Left lung (tissue), 14 donors: ENCODE measurements at places on chromosomes 1 and 21. TPM values are rescaled to one million over a fixed set of nuclear protein-coding genes. Genes with fewer than 3 reads are reported as not detected.

Gene SLC16A1
- 14.5 TPM for total RNA-seq

DNA sequence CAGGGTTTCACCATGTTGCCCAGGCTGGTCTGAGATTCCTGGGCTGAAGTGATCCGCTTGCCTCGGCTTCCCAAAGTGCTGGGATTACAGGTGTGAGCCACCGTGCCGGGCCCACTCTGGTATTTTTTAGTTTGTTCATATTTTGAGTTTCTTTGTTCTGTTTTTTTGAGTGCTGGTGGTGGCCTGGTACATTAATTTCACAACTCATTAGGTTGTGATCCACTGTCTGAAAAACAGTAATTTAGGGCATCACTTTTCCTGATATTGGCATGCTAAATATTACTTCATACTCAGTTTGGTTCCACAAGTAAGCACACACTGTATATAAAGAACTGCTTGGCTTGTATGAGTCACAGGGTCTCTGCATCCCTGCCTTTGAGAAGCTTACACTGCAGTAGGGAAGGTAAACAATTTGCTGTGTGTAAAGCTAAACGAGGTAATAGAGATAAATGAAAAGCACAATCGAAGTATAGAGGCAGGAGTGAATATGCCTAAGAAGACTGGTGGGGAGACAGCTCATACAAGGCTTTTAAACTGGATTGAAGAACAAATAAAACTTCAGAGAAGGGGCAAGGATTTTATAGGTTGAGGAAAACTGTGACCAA, 7.7 kb downstream of the SNX27 start:
- no peak for DNase-seq

- DNase-seq = no peak
These were observed 30.9 kb downstream of the PRSS38 start for GRCh38 chr1:227846265-227846858.

DNA sequence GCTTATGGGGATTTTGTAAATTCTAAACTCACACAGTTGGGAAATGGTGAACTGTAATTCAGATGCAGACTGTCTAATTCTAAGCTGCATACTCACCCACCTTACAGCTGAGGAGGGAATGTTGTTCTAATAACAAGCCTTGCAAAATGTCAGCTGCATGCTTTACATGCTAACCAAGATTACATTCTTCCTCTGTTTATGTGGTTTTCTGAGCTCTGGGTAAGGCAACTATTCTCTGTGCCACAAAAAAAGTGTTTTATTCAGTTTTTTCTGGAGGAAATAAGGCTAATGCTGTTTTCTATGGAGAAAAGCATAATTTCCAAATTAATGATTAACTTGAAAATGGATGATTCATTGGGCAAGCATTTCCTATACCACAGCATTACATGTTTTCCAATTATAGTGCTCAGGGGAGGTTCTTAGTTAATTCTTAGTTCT, 64.9 kb downstream of the RGS13 start:
- DNase-seq = no peak

GRCh38 chr21:46078978-46079351, 18.9 kb upstream of the COL6A2 start:
- no peak for DNase-seq

GRCh38 chr1:214228976-214229375, 52.0 kb upstream of the SMYD2 start:
- no peak for DNase-seq

Gene FBLIM1
- total RNA-seq = 57.1 TPM

- no peak for DNase-seq
These were observed 7.7 kb downstream of the ENSA start for GRCh38 chr1:150621497-150622302.

- DNase-seq = no peak
These were observed 26.8 kb upstream of the BACH1 start for GRCh38 chr21:29271927-29272333.

DNA sequence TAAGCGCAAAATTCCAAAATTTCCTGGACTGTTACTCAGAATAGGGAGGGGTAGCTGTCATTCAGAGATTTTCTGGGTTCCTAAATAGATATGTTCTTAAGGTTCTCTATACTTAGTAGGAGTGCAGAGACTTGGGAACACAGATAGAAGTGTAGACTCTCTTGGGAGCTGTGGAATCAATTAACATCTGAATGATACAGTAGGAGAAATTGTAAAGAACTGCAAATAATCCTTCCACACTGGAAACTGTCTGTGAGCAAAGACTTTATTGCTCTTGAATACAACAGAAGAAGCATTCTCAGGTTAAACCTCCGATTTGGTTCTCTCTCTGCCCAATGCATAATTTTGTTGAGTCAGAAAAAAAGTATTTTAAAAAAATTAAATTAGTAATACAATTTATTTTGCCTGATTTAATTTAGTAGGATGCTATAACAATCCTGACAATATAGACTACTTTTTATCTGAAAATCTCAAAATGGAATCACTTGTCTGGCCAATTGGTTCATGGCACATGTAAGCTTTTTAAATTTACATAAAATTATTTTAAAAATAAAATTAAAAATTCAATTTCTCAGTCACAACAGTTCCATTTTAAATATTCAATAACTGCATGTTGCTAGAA, 1754.3 kb downstream of the PLA2G4A start:
- no peak for DNase-seq
